T-helper 1 cell (primary cell): ENCODE measurements at places on chromosomes 3 and 15.

- DNase-seq: no peak
Observed at GRCh38 chr15:75713338-75713895, 769 bp upstream of the CSPG4 start.

DNA sequence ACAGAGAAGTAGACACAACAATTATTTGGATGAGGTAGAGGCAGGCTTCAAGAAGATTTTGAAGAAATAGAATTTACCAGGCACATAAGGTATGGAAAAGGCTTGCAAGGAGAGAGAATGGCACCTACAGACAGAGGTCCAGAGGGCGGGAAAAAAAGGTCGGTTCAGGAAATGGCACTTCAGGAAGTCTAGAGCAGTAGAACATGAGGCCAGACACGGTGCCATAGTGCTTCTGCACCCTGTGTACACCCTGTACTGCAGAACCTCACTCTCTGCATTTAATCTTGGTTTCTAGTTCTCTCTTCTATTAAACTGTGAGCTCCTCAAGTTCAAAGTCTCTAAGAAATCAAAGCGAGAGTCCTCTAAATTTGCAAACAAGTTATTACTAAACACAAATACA is 113.4 kb upstream of the C2CD4B start:
- DNase-seq: no peak

DNA sequence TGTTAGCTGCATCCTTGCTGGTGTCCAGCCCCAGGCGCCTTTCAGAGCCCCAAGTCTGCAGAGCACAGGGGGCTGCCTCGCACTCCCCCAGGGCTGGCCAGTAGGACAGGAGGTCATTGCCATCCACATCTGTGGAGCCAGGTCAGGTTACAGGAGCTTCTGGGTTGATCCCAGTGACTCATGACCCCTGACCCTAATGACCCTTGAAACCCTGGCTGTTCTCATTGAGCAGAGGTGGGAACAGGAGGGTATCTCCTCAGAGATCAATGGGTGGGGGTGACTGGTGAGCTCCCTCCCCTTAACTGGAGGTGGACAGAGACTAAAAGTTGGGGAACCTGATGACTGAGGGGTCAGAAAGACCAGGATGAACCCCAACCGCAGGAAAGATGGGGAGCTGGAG is 6.1 kb upstream of the SLC26A6 start:
- no peak for DNase-seq

GRCh38 chr3:52136513-52136912 is 17.7 kb downstream of the POC1A start:
- DNase-seq: no peak

GRCh38 chr3:187958432-187959003 is 195.4 kb upstream of the LPP start:
- DNase-seq: no peak

GRCh38 chr3:49411535-49411967 is 225 bp downstream of the RHOA start:
- peak; percentile 39 for DNase-seq

- DNase-seq: no peak
Observed at GRCh38 chr3:8555725-8556472, 54.3 kb downstream of the LMCD1 start.

DNA sequence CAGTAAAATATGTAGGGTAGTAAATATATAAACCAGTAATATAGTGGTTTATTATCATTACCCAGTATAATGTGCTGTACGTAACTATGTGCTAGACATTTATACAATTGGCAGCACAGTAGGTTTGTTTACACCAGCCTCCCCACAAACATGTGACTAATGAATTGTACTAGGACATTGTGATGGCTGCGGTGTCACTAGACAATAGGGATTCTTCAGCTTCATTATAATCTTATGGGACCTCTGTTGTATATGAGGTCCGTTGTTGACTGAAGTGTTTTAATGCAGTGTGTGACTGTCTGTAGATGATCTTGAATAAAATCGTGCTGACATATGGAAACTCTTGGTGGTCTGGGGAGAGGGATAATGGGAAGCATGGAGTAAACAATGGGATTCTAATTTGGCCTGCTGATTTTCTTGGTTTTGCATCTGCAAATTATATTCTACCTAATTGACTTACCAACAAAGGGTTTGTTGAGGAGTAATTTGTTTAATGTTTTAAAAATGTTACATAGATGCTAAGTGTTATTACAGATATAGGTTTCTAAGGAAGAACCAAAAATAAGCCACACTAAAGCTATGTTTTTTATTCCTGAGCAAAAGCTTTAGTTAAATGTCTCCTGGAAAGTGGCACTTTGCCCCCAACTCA is 496.5 kb upstream of the TBL1XR1 start:
- no peak for DNase-seq

GRCh38 chr3:69065318-69065964 is 13.3 kb upstream of the TMF1 start:
- DNase-seq: no peak

- no peak for DNase-seq
Observed at GRCh38 chr15:85133709-85134108, 152.1 kb downstream of the PDE8A start.

DNA sequence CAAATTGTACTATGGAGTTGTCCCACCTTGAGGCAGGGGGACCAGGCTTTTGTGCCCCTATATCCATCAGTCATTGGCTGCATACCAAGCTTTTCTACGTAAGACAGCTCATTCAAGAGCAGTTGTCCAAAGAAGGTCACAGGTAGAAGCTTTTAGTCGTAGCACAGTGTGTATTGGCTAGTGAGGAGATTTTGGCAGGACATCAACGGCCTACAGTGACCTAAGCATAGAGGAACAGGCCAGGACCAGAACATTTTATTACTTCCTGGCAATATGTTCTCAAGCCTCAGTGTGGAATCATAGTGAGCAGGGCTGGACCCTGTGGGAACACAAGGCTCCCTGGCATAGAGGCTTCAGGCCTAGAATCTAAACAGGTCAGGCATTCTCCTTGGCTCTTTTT is 105.4 kb upstream of the ANKRD28 start:
- DNase-seq: no peak

- no peak for DNase-seq
Observed at GRCh38 chr15:57273402-57273801, 102.9 kb upstream of the CGNL1 start.

DNA sequence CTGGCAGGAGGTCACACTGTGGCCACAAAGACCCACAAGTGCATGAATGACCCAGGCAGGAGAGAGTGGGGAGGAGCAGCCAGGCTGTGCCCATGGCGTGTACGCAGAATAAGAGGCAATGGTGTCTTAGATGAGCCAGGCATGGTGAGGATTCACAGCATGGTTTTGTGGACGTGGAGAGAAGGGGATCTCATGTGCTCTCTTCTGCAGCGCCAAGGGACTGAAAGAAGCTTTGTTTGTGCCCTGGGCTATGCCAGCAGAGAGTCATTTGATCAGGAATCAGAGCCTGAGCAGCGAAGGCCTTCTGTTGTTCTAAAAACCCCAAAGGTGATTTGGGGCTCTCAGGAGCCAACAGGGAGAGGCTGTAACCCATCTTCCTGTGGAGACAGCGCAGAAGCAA is 18.7 kb upstream of the RPP14 start:
- DNase-seq: no peak

- no peak for DNase-seq
Observed at GRCh38 chr3:105802118-105802706, 66.6 kb downstream of the CBLB start.

GRCh38 chr3:17227472-17227871 is 342.7 kb downstream of the PLCL2 start:
- DNase-seq: no peak

DNA sequence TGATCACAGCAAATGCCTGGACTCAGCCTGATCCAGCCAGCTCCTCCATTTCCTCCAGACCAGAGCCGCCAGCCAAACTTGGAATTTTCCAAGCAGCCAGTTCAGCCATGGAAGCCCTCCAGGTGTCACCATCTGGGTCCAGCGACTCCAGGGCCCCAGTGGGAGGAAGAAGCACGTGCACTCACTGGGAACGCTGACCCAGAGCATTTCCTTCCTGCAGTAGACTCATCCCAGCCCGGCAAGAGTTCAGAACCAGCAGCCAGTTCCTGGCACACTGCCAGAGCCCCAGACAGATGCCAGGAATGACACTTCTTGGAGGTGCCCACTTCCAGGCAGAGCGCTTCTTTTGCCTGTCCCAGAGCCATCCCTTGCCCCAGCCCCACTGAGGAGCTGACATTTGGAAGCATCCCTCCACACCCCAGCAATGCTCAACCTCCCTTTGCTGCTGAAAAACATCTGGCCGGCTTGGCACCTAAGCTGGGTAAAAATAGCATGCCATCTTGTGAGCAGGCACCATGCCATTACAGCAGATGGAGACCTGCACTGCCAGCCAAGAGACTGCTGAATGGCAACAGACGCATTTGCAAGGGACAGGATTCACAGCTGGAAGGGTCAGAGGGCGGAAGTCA is 460.3 kb upstream of the PROK2 start:
- no peak for DNase-seq

- no peak for DNase-seq
Observed at GRCh38 chr3:169173636-169174035, 489.9 kb downstream of the MECOM start.

DNA sequence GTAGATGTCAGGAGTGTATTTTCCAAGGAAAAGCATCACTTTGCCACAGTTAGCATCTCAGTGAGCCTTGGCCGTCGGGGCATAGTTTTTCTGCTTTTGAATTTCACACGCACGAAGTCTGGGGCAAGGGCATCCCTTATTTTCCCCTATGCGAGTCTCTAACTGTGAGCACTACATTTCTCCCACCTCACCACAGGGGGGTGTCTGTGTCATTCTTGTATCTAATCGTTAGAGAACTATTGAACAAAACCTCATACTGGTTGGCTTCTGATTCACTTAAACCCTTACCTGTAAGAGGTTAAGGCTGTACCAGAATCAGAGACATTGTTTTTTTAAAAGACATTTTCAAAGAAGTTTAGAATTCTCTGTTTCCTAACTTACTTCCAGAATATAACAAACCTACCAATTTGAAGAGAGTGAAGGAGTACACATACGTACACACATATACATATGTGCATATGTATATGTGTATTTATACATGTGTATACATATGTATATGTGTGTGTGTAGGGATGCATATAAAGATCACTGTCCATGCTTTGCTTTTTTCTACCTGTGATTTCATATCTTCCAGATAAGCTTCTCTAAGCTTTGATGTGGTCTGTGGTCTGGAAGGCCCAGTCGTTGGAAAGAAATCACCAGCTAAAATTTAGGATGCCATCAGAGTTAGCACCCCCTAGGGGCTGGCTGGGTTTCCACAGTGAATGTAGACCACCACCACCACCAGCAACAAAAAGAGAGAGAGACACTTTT is 49.4 kb downstream of the MYZAP start:
- no peak for DNase-seq

DNA sequence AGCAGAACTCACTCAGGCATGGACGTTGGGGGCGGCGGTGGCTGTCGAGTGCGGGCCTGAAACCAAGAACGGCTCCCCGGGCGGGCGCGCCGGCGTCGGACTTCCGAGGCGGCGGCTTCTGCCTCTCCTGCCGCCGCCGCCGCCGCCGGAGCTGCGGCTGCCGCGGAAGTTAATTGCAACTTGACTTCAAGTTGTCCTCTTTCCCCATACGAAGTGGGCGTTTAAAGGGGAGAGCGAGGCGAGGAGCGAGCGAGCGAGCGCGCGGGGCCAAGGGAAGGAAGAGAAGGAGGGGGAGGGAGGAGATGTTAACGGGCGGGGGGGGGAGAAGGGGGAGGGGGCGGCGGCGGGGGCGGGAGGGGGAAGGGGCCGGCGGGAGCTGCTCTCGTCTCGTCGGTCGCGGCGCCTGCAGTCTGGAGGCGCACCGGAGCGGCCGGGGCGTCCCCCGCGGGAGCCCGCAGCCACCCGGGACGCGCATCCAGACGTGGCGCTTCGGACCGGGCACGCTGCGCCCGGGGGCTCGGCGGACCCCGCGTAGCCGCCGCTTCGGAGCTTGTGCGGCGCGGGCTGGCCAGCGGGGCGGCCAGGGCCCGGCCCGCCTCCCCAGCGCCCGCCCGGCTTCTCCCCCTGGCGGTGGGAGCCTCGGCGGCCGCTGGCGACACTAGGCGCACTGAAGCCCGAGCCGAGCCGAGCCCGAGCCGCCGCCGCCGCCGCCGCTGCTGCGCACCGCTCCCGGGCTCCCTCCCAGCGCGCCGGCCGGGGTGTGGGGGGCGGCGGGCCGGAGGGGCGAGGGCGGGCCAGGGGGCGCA is 19.7 kb upstream of the SATB1 start:
- DNase-seq: peak; percentile 88

- no peak for DNase-seq
Observed at GRCh38 chr3:64331605-64332004, 106.3 kb upstream of the PRICKLE2 start.

DNA sequence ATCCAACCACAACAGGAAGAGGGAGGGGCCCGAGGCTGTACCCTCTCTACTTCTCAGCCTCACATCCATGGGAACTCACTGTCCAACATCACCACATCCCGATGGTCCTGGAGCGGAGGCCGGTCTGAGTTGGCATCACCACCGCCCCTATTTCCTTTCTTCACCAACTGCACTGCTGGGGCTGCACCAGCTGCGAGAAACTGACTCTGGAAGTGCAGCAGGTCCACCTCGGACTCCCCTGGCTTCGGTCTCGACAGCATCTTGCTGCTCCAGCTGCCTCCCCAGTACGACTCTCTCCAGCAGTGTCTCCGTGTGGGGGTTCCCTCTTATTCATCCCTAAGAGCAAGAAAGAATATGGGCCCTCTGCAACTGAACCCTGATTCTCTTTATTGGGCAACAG is 7.2 kb downstream of the RPAP1 start:
- DNase-seq: no peak

GRCh38 chr15:72307026-72307425 is 12.9 kb downstream of the CELF6 start:
- DNase-seq: no peak

DNA sequence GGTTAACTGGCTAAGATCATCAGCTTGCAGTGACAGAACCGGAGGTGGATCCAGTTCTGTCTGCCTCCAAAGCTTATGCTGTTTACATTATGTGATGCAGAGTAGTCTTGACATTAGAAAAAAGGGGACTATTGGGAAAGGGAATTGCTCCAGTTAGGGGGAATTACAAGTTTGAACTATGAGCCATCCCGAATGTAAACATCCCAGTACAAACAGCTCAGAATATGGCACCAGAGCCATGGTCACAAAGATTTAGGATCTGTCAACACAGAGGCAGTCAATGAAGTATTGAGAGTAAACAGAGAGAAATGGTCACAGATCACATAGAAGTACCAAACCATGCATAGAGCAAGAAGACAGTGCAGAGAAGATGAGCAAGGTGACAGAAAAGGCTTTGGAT is 39.8 kb upstream of the CRTC3 start:
- no peak for DNase-seq

DNA sequence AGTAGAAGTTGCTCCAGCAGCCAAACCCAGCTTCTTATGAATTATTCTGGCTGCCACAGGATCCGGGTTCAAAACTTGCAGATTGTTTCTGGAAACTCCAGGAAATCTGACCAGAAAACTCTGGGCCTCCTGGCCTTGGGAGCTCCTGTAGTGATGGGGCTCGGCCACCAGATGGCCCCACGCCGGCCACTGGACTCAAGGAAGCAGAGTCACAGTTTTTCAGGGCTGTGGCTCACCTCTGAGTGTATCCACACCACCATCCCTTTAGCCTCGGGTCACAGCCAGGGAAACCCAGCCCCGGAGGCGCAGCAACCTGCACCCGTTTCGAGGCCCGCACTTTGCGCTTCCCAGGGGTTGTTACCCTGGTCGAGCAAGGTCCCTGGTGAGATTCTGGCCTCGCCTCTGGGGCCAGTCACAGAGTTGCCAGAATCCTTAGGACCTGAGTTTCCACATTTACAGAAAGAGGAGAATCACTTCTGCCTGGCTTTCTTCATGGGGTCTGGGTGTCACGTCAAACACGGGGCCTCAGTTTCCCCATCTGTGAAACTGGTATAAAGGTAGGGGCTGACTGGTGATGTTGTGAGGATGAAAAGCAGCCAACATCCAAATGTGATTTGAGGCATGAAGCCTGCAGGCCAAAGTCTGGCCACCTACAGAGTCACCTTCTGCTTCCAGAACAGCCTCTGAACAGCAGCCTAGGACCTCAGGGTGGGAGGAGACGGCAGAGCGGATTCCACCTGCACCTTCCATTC is 53.5 kb upstream of the LCTL start:
- DNase-seq: peak; percentile 20
